ENCODE measurements at places on chromosomes 4 and X.

- H3K27ac ChIP-seq, result no peak overlapping the region
- H3K27me3 ChIP-seq, result no peaks in the 10 kb centered on the region
- DNase-seq, result no peak
- H3K4me1 ChIP-seq, result no peaks in the 10 kb centered on the region
- no peak overlapping the region for H3K4me3 ChIP-seq
Measured at GRCh38 chrX:20487227-20487626, 220.5 kb upstream of the RPS6KA3 start.

DNA sequence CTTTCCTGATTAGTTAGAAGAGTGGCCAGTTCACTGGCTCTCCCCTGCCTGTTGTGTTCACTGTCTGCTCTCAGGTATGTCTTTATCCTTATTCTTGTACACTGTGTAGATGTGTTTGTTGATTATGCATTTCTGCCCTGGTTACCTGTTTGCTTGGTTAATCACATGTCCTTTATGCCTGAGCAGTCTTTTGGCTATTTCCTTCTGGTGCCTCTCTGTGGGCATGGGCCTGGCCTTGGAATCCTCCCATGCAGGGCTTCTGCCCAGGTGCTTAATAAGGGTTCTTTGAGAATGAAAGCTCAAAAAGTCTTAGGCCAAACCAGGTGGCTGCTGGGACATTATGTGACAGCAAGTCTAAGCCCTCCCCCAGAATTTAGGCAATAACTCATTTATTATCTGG, 26.5 kb downstream of the OTUD6A start:
- H3K4me1 ChIP-seq, result peaks cover 4% of the 10 kb centered on the region
- H3K4me3 ChIP-seq, result no peak overlapping the region
- no peaks in the 10 kb centered on the region for H3K27me3 ChIP-seq
- no peaks in the 10 kb centered on the region for H3K36me3 ChIP-seq
- no peak for DNase-seq

GRCh38 chr4:159146488-159146887, 43.6 kb downstream of the RAPGEF2 start:
- H3K27ac ChIP-seq, result no peak overlapping the region
- no peak overlapping the region for H3K4me3 ChIP-seq
- no peaks in the 10 kb centered on the region for H3K36me3 ChIP-seq
- peaks cover 81% of the 10 kb centered on the region for H3K4me1 ChIP-seq
- no peak for DNase-seq

DNA sequence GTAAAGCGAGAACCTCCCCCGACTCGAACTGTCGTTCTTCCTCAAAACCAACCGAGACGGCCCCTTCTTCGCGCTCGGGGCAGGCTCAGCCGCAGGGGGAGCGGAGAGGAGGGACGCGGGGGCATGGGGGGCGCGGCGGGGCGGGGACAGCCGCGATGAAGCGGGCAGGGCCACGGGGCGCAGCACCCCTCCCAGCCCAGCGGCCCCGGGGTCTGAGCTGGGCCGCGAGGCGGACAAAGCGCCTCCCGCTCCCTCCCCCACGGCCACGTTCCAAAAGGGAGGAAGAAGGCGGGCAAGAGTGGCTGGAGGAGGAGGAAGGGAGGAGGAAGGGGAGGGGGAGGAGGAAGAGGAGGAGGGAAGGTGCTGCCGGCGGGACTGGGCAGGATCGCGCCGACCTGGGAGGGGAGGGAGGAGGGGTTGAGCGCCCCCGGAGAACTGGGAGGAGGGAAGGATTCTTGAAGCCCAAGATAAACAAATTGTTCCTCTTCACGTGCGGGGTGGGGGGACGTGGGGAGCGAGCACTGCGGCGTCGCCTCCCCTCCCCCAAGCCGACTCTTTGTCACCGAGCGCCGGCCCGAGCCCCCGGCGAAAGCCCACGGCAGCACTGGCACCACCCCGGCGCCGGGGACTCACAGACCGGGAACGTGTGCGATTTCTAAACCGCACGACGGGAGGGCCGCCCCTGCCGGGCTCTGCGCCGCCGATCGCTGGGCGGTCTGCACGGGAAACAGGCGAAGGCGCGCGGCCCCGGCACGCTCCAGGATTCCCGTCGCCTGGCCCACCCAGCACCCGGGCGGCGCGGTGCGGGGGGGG, 2.9 kb downstream of the MAML3 start:
- DNase-seq, result peak; percentile 77
- H3K27me3 ChIP-seq, result no peaks in the 10 kb centered on the region
- peak overlapping the region; percentile 87 for H3K4me3 ChIP-seq

GRCh38 chrX:6707497-6707896, 172.6 kb upstream of the VCX3A start:
- no peak overlapping the region for H3K4me3 ChIP-seq
- no peak overlapping the region for H3K27ac ChIP-seq
- no peak for DNase-seq
- H3K4me1 ChIP-seq, result no peaks in the 10 kb centered on the region
- H3K27me3 ChIP-seq, result no peaks in the 10 kb centered on the region
- no peaks in the 10 kb centered on the region for H3K36me3 ChIP-seq

GRCh38 chr4:86482306-86483172, 111.6 kb upstream of the PTPN13 start:
- no peak for DNase-seq
- no peaks in the 10 kb centered on the region for H3K36me3 ChIP-seq
- H3K4me3 ChIP-seq, result no peak overlapping the region
- no peak overlapping the region for H3K27ac ChIP-seq
- no peaks in the 10 kb centered on the region for H3K4me1 ChIP-seq
- H3K27me3 ChIP-seq, result no peaks in the 10 kb centered on the region

GRCh38 chr4:86688026-86688425, 93.9 kb downstream of the PTPN13 start:
- H3K4me3 ChIP-seq, result no peak overlapping the region
- H3K36me3 ChIP-seq, result no peaks in the 10 kb centered on the region
- no peak overlapping the region for H3K27ac ChIP-seq
- H3K27me3 ChIP-seq, result no peaks in the 10 kb centered on the region
- no peak for DNase-seq

GRCh38 chr4:172143605-172144314, 330.6 kb downstream of the GALNTL6 start:
- no peak for DNase-seq
- no peaks in the 10 kb centered on the region for H3K27me3 ChIP-seq
- H3K36me3 ChIP-seq, result no peaks in the 10 kb centered on the region
- H3K27ac ChIP-seq, result no peak overlapping the region
- H3K4me3 ChIP-seq, result no peak overlapping the region

- no peaks in the 10 kb centered on the region for H3K36me3 ChIP-seq
- H3K27ac ChIP-seq, result no peak overlapping the region
- no peak overlapping the region for H3K4me3 ChIP-seq
- H3K27me3 ChIP-seq, result no peaks in the 10 kb centered on the region
- H3K4me1 ChIP-seq, result no peaks in the 10 kb centered on the region
Measured at GRCh38 chr4:182018691-182019090, 224.5 kb upstream of the TENM3 start.

DNA sequence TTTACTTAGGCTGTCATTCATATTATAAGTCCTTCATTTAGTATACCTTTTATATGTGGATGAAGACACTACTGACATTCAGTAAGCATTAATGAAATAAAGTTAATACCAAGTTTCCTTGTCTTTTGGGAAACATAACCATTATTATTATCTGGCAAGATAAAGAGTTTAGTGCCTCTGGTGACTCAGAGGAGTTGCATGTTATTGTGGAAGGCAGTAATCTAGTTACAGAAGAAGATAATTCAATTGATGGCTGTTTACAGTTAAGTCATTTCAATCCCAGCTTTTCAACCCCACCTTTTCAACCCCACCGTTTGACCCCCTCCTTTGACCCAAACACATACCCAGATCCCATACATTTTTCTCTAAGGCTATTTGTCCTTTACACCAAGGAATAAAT, 143.8 kb downstream of the FANCB start:
- H3K27ac ChIP-seq, result no peak overlapping the region
- no peaks in the 10 kb centered on the region for H3K36me3 ChIP-seq
- H3K4me3 ChIP-seq, result no peak overlapping the region
- no peak for DNase-seq
- H3K4me1 ChIP-seq, result no peaks in the 10 kb centered on the region

- no peaks in the 10 kb centered on the region for H3K36me3 ChIP-seq
- H3K27ac ChIP-seq, result no peak overlapping the region
- DNase-seq, result no peak
- H3K4me3 ChIP-seq, result no peak overlapping the region
Measured at GRCh38 chr4:150598909-150599308, 17.0 kb downstream of the MAB21L2 start.

DNA sequence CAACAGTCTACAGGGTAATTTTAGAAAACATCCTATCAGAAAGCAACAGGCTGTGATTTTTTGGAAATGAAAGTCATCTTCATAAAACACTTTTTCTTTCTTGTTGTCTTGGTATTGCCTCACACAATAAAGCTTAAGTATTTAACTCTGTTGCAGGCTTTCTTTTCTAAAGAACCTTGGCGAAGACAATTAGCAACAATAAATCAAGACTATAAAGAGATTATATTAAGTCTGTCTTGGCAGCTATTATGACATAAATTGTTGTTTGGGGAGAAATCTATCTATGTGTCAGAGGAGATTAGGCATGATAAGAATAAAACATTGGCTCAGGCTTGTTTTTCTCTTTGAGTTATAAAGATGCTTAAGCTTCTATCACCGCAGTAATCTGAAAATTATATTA, 1774.8 kb downstream of the ARAP2 start:
- no peak overlapping the region for H3K4me3 ChIP-seq
- DNase-seq, result no peak
- no peaks in the 10 kb centered on the region for H3K4me1 ChIP-seq
- H3K27me3 ChIP-seq, result no peaks in the 10 kb centered on the region
- no peak overlapping the region for H3K27ac ChIP-seq

GRCh38 chr4:116005037-116005805, 891.8 kb upstream of the NDST4 start:
- no peaks in the 10 kb centered on the region for H3K36me3 ChIP-seq
- DNase-seq, result no peak
- no peak overlapping the region for H3K4me3 ChIP-seq
- H3K4me1 ChIP-seq, result no peaks in the 10 kb centered on the region
- no peak overlapping the region for H3K27ac ChIP-seq

GRCh38 chr4:99855678-99856077, 38.5 kb downstream of the LAMTOR3 start:
- H3K4me3 ChIP-seq, result no peak overlapping the region
- H3K36me3 ChIP-seq, result no peaks in the 10 kb centered on the region
- no peak overlapping the region for H3K27ac ChIP-seq
- no peaks in the 10 kb centered on the region for H3K4me1 ChIP-seq
- no peak for DNase-seq
- no peaks in the 10 kb centered on the region for H3K27me3 ChIP-seq

- no peak for DNase-seq
- no peaks in the 10 kb centered on the region for H3K4me1 ChIP-seq
- no peak overlapping the region for H3K4me3 ChIP-seq
Measured at GRCh38 chr4:173386751-173387150, 12.2 kb downstream of the SCRG1 start.

GRCh38 chrX:95733426-95733825, 951.2 kb upstream of the DIAPH2 start:
- no peaks in the 10 kb centered on the region for H3K27me3 ChIP-seq
- H3K36me3 ChIP-seq, result no peaks in the 10 kb centered on the region
- DNase-seq, result no peak
- H3K4me1 ChIP-seq, result no peaks in the 10 kb centered on the region
- no peak overlapping the region for H3K4me3 ChIP-seq

DNA sequence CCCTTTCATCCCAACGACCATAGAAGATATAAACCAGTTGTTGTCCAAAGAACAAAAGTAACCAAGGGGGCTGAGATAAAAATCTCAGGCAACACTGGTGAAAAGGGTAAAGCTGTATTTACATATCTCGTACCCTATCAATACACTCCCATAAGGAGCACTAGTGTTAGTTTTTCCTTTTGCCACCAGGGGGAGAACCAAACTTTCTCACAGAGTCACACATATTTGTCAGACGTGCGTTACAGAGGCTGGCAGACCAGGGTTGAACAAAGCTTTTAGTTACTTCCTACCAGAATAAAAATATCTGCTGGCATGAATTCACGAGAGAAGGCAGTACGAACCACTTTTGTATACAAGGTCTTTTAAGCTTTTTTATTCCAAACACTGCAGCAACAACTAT, 88.3 kb downstream of the AMELX start:
- no peak overlapping the region for H3K27ac ChIP-seq
- H3K4me1 ChIP-seq, result no peaks in the 10 kb centered on the region
- H3K27me3 ChIP-seq, result no peaks in the 10 kb centered on the region
- DNase-seq, result peak; percentile 3
- no peak overlapping the region for H3K4me3 ChIP-seq

DNA sequence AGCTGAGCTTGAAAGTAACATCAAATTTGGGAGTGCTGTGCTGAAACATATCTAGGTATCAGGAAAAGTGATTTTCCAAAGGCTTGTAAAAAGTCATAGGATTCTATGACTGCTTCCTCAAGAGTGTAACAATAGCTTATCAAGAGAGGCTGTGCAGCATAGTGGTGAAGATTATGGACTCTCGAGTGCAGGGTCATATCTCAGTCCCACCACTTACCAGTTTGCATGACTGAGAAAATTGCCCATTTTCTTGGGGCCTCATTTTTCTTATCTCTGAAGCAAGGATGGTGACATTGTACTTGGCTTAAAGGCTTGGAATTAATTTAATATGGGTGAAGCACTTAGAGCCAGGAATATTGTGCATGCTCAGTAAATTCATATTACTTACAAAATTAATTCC, 57.2 kb downstream of the AFF1 start:
- no peak for DNase-seq
- no peaks in the 10 kb centered on the region for H3K4me1 ChIP-seq
- H3K4me3 ChIP-seq, result no peak overlapping the region
- H3K36me3 ChIP-seq, result peaks cover 4% of the 10 kb centered on the region
- H3K27ac ChIP-seq, result no peak overlapping the region
- H3K27me3 ChIP-seq, result no peaks in the 10 kb centered on the region

DNA sequence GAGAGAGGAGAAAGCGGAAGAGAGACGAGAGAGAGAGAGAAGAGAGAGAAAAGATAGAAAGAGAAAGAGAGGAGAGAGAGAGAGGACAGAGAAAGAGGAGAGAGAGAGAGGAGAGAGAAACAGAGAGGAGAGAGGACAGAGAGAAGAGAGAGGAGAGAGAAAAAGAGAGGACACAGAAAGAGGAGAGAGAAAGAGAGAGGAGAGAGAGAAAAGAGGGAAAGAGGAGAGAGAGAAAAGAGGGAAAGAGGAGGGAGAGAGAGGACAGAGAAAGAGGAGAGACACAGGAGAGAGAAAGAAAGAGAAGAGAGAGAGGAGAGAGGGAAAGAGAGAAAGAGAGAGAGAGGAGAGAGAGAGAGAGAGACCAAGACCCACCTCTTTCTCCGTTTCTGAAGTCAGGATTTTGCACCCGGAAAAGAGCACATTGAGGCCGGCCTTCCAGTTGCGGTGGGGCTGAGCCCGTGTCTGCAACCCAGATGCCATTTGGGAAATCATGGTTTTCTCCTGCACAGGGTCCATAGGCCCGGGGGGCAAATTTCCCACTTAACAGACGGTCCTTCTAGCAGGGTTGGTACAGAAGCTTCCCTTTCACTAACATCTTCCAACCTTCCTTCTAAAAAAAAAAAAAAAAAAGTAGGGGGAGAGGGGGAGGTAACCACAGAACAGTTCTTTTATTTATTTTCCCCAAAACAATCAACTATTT, 60.9 kb downstream of the CRLF2 start:
- no peaks in the 10 kb centered on the region for H3K4me1 ChIP-seq
- no peaks in the 10 kb centered on the region for H3K36me3 ChIP-seq
- no peak for DNase-seq
- H3K4me3 ChIP-seq, result no peak overlapping the region
- H3K27me3 ChIP-seq, result no peaks in the 10 kb centered on the region

- no peak for DNase-seq
- H3K27ac ChIP-seq, result no peak overlapping the region
Measured at GRCh38 chr4:98540803-98541202, 117.6 kb downstream of the TSPAN5 start.

GRCh38 chrX:15744181-15744867, 6.3 kb downstream of the CA5B start:
- no peaks in the 10 kb centered on the region for H3K36me3 ChIP-seq
- DNase-seq, result no peak
- no peak overlapping the region for H3K4me3 ChIP-seq
